ENCODE measurements at places on chromosomes 2 and 18.

GRCh38 chr18:73151086-73151485, 283.3 kb upstream of the NETO1 start:
- no peak for DNase-seq

GRCh38 chr2:223936862-223937326, 8.2 kb downstream of the WDFY1 start:
- no peak for DNase-seq

- DNase-seq, result no peak
These were observed 87.6 kb downstream of the CDC42EP3 start for GRCh38 chr2:37583867-37584266.

GRCh38 chr18:31931163-31931885, 11.6 kb downstream of the TRAPPC8 start:
- DNase-seq, result peak; percentile 15

- no peak for DNase-seq
These were observed 57.9 kb downstream of the TLK1 start for GRCh38 chr2:171102802-171103201.

DNA sequence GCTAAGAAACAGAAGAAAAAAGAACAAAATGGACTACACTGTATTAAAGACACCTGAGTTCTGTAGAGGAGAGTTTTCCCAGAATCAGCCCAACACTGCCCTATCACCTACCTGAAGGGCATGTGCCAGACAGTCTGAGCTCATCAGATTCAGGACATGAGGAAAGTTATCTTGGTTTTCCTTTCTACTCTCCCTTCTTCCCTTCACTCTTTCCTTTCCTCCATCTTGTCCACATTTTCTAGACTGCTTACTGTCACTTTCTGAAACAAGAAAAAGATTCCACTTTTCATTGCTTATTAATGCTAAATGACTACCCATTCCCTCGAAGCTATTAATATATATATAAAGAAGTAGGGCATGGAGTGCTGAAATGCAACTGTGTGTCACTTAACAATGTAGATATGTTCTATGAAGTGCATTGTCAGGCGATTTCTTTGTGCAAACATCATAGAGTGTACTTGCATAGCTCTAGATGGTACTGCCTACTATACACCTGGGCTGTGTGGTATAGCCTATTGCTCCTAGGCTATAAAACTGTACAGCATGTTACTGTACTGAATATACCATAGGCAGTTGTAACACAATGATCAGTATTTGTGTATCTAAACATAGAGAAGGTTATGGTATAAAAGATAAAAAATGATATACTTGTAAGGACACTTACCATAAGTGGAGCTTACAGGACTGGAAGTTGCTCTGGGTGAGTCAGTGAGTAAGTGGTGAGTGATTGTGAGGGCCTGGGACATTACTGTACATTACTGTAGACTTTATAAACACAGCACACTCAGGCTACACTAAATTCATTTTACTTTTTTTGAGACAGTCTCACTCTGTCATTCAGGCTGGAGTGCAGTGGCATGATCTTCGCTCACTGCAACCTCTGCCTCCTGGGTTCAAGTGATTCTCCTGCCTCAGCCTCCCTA, 145.5 kb upstream of the ITGA6 start:
- DNase-seq, result no peak

DNA sequence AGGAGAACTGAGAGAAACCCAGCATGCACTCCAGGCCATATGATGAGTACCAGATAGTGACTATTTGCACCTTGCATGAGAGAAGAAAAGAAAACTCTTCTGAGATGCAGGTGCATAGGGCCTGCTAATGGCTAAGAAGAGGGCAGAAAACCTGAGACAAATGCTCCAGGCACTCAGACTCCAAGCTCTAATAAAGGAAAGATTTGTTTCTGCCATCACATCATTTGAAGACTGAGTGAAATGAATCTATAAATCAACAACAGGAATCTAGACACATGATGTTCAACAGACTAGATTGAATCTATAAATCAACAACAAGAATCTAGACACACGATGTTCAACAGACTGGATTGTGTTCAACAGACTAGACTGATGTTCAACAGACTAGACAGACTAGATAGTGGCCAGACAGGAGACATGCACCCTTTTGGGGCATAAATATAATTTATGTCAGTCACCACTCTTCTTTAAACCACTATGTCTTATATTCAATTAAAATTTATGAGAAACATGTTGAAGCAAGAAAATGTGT, 482.7 kb upstream of the UBE2E3 start:
- no peak for DNase-seq

DNA sequence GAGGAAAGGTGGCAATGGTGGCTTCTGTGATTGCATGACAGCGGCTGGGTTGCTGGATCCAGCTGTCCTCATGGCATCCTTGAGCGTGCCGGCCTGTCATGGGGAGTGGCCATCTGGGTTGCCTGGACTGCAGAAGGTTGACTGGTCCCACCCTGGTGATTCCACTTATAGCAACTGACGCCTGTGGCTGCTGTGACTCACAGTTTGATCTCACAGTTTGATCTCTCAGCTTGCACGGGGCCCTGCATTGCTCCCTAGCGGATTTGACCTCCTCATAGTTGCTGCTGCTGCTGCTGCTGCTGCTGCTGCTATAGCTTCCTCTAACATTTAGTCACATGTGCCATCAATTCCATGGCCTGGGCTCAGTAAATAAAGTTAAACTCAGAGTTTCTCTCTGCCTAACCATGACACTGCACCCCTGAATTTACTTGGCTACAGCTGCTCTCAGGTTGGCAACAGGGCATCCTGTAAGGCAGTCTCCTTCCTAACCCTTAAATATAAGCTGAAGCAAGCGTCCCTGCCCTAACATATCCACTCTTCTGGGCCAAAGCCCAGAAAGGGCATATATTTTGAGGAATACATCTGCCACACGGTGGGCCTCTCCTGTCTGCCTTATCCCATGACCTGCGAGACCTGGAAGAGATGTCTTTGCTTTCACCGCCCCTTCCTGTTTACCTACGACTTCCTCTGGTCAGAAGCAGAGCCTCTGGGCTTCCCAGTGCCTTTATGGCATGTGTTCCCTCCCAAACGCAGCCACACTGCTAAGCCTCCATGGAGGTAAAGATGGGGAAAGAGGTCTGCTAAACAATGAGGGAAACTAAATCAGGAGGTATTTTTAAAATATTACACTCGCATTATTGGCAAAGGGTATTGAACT, 37.8 kb upstream of the CCDC150 start:
- DNase-seq, result peak; percentile 95

GRCh38 chr2:151056870-151057269, 204.8 kb downstream of the RBM43 start:
- no peak for DNase-seq
